ENCODE measurements at places on chromosomes 11 and 22.

DNA sequence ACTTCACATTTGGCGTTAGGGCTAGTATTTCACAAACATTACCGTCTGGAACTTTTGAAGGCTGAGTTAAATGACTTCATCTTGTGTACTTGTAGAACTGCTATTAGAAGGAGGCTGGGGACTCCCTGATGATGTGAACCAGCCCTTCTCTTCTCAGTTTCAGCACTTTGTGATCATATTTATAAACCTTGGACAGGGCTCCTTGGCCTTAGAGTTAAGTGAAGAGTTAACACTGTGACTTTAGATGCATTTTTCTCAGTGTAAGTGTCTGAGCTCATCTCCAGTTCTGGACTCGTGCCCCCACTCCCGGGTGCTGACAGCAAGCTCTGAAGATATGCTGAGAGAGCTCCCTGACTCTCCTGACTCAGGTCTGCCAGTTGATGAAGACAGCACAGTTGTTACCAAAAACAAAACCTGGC, 8.4 kb downstream of the MIAT start:
- no peak for DNase-seq

DNA sequence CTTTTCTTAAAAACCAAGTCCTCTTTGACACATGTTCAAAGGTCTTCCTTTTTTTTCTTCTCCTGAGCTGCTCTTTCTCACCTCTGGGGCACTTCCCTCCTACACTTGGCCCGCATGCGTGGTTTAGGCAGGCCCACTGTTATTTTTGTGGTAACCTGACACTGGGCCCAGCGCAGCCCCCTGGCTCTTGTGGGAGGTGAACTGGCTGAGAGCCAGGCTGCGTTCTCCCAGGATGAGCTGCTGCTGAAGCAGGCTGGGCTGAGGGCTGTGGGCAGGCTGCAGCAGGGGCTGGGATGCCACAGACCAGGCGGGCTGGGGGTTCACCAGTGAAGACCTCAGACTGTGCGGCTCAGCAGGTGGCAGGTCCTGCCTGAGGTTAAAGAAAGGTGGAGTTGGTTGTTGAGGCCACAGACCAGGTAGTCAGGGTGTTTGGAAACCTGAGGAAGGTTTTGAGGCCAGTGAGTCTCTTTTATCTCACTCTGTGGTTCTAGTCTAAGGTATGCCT, 72.4 kb downstream of the TEAD1 start:
- no peak for DNase-seq

GRCh38 chr22:48402591-48403031, 1425.1 kb downstream of the BRD1 start:
- DNase-seq = no peak

DNA sequence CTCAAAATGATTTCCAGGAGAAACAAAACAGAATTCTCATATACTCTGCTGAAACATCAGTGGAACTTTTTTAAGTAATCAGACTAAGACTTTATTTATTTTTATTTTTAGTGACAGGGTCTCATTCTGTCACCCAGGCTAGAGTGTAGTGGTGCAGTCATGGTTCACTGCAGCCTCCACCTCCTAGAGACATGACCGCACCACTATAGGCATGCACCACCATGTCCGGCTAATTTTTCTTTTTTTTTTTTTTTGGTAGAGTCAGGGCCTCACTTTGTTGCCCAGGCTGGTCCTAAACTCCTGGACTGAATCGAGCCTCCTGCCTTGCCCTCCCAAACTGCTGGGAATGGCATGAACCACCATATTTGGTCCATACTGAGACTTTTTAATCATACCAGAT, 42.9 kb downstream of the PRDM10 start:
- no peak for DNase-seq

- no peak for DNase-seq
These were observed 28.7 kb downstream of the DRD4 start for GRCh38 chr11:665704-666281.

GRCh38 chr11:22938691-22939090, 78.4 kb upstream of the CCDC179 start:
- no peak for DNase-seq
